H1 (cell line): ENCODE measurements at places on chromosomes 11 and 22. TPM values are rescaled to one million over a fixed set of nuclear protein-coding genes. Genes with fewer than 3 reads are reported as not detected.

GRCh38 chr11:70032470-70032795 lies 45.7 kb upstream of the ANO1 start:
- no peaks in the 10 kb centered on the region for H3K27me3 ChIP-seq
- H3K27ac ChIP-seq, result no peak overlapping the region
- H3K36me3 ChIP-seq, result no peaks in the 10 kb centered on the region
- peaks cover 5% of the 10 kb centered on the region; the same call in 1 of the 2 replicates for H3K4me1 ChIP-seq

Gene NAV2
- 66.9 and 73.6 TPM in 2 replicates for total RNA-seq

DNA sequence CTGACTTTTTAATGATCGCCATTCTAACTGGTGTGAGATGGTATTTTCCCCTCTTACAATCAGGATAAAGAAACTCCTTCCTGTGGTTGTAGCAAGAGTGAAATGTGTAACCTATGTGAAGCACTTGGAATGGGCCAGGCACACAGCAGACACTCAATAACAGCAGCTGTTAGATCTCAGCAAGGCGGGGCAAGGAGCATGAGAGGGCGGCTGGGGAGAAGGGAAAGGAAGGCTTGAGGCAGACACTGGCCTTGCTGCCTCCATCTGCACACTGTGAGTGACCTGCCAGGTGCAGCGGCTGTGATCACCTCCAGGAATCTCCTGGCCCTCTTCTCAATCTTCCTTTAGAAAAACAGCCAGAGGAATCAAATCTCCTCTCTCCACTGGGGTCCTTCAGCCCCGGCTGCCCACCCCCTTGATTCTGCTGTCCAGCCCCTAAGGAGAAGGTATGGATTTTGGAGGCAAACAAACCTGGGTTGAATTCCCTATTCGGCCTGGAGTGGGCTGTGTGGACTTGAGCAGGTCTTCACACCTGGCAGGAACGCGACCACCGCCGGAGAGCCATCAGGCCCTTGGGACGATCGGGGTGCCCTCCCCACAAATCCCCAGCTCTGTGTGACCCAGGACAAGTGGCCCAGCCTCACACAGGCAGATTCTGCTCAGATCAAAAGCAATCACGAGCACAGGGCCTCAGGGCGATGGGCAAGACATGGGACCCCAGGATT lies 49.0 kb downstream of the RPUSD4 start:
- no peaks in the 10 kb centered on the region for H3K36me3 ChIP-seq

DNA sequence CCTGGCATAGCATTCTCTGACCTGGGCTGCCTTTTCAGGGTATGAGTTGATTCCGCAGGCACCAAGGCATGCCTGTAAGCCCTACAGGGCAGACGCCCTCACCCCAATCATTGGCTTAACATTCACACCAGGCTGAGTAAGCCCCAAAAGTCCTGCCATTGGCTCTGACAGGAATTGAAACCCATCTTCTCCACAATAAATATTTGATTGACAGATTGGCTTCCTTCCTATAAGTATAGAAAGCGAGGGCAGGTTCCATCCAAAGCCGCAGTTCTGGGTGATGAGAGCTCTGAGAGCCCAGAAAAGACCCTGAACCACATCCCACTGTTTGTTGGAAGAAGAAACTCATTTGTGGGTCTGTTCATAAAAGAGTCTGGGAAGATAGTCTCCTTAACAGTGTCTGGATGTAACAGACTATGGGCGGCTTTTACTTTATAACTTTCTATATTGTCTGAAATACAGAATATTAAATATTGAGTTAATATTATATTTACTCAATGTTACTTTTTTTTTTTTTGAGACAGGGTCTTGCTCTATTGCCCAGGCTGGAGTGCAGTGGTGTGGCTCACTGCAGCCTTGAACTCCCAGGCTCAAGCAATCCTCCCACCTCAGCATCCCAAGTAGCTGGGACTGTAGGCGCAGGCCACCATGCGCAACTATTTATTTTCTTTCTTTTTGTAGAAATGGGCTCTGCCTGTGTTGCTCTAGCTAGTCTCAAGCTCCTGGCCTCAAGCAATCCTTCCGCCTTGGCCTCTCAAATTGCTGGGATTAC lies 46.8 kb downstream of the FAM83F start:
- H3K27ac ChIP-seq, result no peak overlapping the region
- peaks cover 7% of the 10 kb centered on the region for H3K4me1 ChIP-seq
- peaks cover 4% of the 10 kb centered on the region; the same call in 1 of the 2 replicates for H3K27me3 ChIP-seq
- H3K4me3 ChIP-seq, result no peak overlapping the region

DNA sequence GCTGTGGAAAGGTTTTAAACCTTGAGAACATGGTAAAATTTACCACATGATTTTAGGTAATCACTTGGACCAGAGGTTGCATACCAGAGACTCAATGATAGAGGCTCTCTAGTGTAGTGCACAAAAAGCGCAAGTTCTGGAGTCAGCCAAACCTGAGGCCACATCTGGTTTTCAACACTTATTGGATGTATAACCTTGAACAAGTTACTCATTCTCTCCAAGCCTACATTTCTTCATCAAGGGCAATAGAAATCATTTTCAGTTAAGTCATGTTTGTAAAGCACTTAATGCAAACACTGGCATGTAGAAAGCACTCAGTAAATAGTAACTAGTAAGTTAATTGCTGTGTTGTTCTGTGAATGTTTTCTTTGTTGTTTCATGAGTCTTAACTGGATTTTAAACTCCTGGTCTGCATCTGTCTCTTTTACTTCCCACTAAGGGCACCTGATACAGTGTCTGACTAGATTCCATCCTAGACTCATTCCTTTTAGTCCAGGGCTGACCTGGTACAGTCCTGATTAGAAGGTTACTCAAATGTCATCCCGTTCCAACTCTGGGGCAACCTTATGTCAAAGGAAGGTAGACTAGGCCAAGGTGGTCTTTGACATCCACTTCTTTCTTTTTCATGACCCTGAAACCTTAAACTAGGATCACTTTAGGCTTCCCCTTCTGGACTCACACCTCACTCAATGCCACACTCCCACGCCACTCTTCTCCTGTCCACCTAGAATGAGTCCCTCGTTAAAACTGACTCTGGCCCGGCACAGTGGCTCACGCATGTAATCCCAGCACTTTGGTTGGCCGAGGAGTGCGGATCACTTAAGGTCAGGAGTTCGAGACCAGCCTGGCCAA lies 34.5 kb upstream of the EED start:
- H3K36me3 ChIP-seq, result no peaks in the 10 kb centered on the region
- no peak for DNase-seq
- no peaks in the 10 kb centered on the region for H3K4me1 ChIP-seq
- no peaks in the 10 kb centered on the region for H3K27me3 ChIP-seq
- H3K4me3 ChIP-seq, result no peak overlapping the region

GRCh38 chr11:6405846-6406245 lies 13.0 kb downstream of the APBB1 start:
- no peak for DNase-seq
- H3K36me3 ChIP-seq, result no peaks in the 10 kb centered on the region
- no peak overlapping the region for H3K4me3 ChIP-seq
- no peak overlapping the region for H3K27ac ChIP-seq

GRCh38 chr22:27791159-27791858 lies 10.2 kb downstream of the MN1 start:
- H3K27ac ChIP-seq, result no peak overlapping the region
- H3K4me1 ChIP-seq, result peaks cover 40% of the 10 kb centered on the region
- no peak for DNase-seq
- H3K36me3 ChIP-seq, result no peaks in the 10 kb centered on the region
- peaks cover 9% of the 10 kb centered on the region for H3K27me3 ChIP-seq
- H3K4me3 ChIP-seq, result peak overlapping the region; percentile 12; the same call in 1 of the 2 replicates

DNA sequence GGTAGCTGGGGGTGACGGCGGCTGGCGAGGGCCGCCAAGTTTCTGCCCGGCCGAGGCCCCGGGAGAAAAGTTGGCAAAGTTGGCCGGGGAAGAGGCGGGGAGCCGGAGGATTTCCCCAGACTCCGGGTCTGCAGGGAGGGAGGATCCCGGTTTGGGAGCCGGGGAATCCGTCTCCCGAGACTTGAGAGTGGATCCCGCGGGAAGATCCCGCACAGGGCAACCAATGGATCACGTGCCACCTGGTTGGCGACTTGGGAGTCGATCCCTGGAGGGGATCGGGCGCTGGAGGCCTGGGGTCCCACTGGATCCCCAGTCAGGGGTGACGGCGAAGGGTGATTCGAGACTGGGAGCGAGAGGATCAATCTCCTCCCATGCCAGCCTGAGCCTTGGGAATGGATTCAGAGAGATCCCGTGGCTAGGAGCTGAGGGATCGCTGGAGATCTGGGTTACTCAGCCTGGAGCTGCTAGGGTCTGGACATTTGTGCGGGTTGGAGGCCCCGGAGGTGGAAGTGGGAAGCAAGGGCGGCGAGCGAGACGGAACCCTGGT lies 394 bp downstream of the KIAA1671 start:
- H3K27me3 ChIP-seq, result peaks cover 3% of the 10 kb centered on the region
- H3K4me3 ChIP-seq, result peak overlapping the region; percentile 70
- peak overlapping the region; percentile 58; the same call in 1 of the 2 replicates for H3K27ac ChIP-seq
- H3K36me3 ChIP-seq, result no peaks in the 10 kb centered on the region
- H3K4me1 ChIP-seq, result peaks cover 18% of the 10 kb centered on the region

GRCh38 chr11:105152021-105152512 lies 12.5 kb upstream of the CARD18 start:
- H3K27me3 ChIP-seq, result no peaks in the 10 kb centered on the region
- H3K4me1 ChIP-seq, result no peaks in the 10 kb centered on the region
- DNase-seq, result no peak
- no peak overlapping the region for H3K27ac ChIP-seq
- H3K4me3 ChIP-seq, result no peak overlapping the region
- H3K36me3 ChIP-seq, result no peaks in the 10 kb centered on the region

DNA sequence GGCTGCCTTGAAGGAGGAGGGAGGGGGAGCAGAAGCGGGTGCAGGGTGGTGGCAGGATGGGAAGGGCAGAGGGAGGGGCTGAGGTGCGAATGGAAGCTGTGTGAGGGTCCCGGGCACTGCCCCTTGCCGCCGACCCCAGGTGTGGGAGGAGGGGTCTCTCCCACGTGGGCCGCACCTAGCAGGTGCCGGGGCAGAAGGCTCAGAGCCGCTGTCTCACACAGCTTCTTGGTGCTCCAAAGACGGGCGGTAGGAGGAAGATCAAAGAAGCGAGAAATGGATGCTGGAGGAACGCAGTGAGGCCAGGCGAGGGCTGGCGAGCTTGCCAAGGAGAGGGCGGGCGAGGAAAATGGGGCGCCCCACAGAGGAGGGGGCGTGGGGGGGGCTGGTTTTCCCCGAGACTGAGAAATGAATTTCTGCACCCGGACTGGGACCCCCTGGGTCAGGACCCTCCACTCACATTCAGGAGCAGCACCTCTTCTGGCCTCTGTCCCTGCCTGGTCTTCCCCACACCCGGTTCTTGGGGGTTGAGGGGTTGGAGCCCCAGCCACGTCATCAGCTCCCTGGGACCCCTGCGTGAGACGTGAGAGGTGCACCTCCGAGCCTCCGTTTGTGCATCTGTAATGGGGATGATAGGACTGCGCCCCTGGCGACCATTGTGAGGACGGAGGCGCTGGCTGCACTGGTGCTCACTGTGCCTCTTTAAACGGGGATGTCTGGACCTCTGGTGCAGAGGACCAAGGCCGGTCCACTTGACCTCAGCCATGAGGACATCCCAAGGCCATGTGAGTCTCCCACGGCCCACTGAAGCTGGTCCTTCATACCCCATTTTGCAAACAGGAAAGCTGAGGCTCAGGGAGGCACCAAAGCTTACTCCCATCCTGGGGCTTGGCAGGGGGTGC lies 16.8 kb downstream of the LSP1 start:
- no peaks in the 10 kb centered on the region for H3K36me3 ChIP-seq
- DNase-seq, result no peak
- H3K27ac ChIP-seq, result no peak overlapping the region
- H3K27me3 ChIP-seq, result peaks cover 3% of the 10 kb centered on the region; the same call in 1 of the 2 replicates
- H3K4me3 ChIP-seq, result no peak overlapping the region
- H3K4me1 ChIP-seq, result no peaks in the 10 kb centered on the region

Gene GAL
- total RNA-seq, result 233 and 234 TPM in 2 replicates

DNA sequence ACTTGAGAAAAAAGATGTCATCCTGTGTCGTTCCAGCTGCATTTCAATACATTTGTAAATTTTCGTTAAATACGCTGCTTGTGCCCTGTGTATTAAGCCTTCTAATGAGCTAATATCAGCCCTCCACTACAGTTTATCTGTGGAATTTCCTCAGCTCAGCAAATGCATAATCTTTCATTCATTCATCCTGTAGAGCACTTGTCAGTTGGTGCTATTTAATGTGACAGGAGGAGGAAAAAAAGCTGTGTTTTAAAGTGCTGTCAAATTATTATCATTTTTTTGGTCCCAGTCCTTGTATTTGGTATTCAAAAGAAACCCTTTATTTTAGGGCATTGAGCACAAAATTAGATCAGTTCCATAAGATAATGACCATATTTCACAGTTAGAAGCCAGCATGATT lies 184.7 kb downstream of the FAT3 start:
- H3K4me1 ChIP-seq, result peaks cover 12% of the 10 kb centered on the region
- H3K4me3 ChIP-seq, result no peak overlapping the region
- H3K27ac ChIP-seq, result no peak overlapping the region
- no peaks in the 10 kb centered on the region for H3K27me3 ChIP-seq
- DNase-seq, result no peak
- no peaks in the 10 kb centered on the region for H3K36me3 ChIP-seq

DNA sequence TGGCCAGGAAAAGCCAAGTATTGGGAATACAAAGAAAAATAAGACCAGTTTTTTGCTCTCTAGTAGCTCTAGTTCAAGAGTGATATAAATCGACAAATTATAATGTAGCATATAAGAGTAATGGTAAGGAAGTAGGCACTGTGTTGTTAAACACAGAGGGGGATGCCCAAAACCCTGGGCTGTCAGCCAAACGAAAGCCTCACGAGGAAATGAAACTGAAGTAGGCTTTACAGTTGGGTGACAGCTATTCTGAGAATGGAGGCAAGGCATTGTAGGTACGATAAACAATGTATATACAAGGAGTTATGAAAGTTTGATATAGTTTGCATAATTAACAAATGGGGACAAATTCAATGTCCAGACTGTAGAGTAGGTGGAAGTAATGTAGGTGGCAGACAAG lies 176.4 kb downstream of the FAM181B start:
- no peaks in the 10 kb centered on the region for H3K36me3 ChIP-seq
- no peaks in the 10 kb centered on the region for H3K4me1 ChIP-seq
- no peaks in the 10 kb centered on the region for H3K27me3 ChIP-seq
- H3K4me3 ChIP-seq, result no peak overlapping the region
- H3K27ac ChIP-seq, result no peak overlapping the region
- no peak for DNase-seq

DNA sequence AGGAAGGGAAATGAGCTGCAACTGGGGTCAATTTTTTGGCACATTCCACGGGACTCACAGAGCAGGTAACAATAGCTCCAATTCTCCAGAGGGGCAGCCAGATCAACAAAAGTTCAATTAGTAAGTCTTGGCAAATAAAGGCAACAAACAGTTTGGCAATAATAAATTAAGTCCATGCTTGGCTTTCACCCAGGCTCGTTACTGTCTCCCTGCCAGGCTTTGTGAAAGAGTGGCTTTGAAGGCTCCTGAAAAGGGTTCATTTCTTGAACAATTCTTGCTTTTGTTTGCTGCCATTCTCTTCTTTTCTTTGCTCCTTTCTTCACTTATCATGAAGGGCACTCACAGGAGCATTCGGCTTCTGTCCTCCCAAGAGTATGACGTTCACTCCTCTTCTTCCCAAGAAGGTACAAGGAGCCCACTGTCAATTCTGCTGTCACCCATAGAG lies 123.3 kb downstream of the APIP start:
- no peaks in the 10 kb centered on the region for H3K27me3 ChIP-seq
- H3K36me3 ChIP-seq, result no peaks in the 10 kb centered on the region
- peaks cover 5% of the 10 kb centered on the region for H3K4me1 ChIP-seq
- DNase-seq, result no peak

Gene ADM2
- 7.5 and 8.0 TPM in 2 replicates for total RNA-seq

GRCh38 chr11:15828215-15828853 lies 528.0 kb downstream of the SOX6 start:
- H3K27me3 ChIP-seq, result no peaks in the 10 kb centered on the region
- H3K36me3 ChIP-seq, result no peaks in the 10 kb centered on the region
- H3K27ac ChIP-seq, result no peak overlapping the region
- no peak overlapping the region for H3K4me3 ChIP-seq

Gene ZNF214
- total RNA-seq, result 3.2 and 5.0 TPM in 2 replicates
